ENCODE measurements at places on chromosomes 2 and 18. TPM values are rescaled to one million over a fixed set of nuclear protein-coding genes. Genes with fewer than 3 reads are reported as not detected.

DNA sequence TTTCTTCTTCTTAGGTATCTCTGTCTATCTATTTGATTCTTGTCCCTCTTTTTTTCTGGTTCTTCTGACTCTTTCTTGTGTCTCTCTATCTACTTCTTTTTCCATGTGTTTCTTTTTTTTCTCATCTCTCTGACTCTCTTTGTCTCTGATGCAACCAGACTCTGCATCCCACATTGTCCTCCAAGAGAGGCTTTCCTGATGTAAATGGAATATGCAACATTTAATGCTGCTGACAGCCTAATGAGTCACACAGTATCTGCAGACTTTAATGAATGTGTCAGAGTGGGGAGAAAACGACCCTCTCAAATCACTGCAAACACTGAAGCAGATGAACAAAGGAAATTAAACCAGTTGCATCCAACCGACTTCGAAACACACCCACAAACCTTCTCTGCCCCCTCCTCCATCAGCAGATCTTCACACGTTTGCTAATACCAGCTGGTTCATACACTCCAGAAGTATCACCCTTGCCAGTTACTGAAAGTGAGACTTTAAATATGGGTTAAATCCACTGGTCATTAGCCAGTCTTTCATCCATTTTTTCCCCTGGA is 351.5 kb downstream of the TXNL1 start:
- DNase-seq = no peak

LYPD6B gene
- 12.5 TPM for total RNA-seq

GRCh38 chr2:43127208-43127940 is 99.0 kb downstream of the ZFP36L2 start:
- DNase-seq = no peak

- no peak for DNase-seq
These were observed 441.4 kb downstream of the NBAS start for GRCh38 chr2:15119722-15120175.

GRCh38 chr2:233060980-233061590 is 943 bp downstream of the INPP5D start:
- DNase-seq = no peak

CXCR1 gene
- total RNA-seq = not detected

Data from occipital lobe (tissue), 3 donors.